BE2C (cell line): ENCODE measurements at places on chromosomes 7 and 10.

DNA sequence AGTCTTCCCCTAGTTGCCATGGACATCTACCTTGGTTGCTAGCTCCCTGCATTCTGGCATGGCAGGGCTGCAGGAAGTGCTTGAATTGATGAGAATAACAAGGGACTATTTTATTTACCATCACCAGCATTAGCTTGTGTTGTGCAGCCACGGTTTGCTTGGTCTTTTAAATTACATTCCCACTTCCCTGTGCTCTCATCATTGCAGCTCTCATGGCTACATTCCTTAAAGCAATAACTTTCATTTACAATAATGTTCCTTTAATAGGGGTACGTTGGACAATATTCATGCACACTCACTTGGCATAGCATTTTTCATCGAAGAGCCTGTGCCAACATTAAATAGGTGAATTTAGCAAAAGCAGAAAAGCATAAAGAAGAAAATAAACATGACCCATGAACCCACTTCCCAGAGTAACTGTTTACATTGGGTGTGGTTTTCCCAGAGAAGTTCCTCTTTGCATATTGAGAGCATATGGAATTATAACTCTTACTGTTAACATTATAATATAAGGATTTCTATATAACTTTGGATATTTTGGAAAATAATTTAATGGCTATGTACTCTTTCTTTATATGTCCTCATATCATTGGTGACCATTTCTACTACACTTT lies 113.2 kb upstream of the VWC2 start:
- no peak for DNase-seq

DNA sequence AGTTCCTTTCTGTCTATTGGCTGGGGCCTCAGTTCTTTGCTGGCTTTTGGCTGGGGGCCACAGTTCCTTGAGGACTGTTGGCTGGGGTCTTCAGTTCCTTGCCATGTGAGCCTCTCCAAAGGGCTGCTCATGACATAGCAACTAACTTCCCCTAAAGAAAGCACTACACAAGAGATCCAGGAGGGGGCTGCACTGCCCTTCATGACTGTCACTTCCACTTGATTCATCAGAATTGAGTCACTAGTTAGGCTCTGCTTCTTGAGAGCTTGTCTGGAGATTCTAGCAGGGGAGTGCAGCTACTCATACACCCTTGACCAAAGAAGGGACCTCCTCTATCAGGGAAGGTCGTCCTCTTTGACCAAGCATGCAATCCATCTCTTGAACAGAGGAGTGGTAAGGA lies 38.0 kb upstream of the MKX start:
- no peak for DNase-seq

DNA sequence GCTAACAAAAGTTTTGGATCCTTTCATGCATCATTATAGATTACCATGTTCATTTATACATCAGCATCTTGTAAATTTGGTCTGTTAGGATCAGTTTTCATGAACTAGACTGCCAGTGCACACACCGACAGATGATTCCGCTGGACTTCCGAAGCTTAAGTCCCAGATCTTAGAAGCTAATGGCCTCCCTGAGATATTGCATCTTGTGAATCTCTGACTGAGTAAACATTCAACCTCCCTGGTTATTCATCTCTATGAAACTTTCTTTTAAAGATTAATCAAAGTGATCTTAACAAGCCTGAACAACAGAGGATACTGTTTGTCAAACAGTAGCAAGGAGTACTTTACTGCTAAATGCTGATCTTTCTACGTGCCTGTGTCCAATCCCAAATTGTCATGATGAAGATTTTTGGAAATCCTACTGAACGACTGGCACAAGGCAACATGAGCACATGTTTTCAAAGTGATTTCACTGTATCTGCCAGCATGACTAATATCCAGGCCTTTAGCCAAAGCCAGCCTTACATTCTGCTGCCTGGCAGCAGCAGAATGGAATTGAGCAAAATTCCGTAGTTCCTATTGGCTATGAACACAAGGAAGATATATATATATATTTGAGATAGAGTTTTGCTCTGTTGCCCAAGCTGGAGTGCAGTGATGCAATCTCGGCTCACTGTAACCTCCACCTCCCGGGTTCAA lies 91.3 kb upstream of the ANK3 start:
- DNase-seq = peak; percentile 9

DNA sequence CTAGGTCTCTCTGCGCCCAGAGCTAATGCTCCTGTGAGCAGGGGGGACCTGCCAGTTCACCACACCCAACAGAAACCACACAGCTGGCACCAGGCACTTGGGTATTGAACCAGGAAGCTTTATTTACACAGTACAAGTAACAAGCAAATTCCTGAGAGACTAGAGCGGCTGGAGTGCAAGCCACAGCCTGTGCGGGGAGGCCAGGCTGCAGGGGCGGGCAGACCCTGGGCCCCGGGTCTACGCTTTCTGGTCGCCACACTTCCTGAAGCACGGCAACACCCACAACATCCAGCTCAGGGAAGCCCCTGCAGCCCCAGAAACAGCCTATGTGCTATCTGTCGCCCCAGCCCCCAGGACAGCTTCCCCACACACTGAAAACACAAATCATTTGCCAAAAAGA lies 125.0 kb downstream of the FAM53B start:
- DNase-seq = no peak

DNA sequence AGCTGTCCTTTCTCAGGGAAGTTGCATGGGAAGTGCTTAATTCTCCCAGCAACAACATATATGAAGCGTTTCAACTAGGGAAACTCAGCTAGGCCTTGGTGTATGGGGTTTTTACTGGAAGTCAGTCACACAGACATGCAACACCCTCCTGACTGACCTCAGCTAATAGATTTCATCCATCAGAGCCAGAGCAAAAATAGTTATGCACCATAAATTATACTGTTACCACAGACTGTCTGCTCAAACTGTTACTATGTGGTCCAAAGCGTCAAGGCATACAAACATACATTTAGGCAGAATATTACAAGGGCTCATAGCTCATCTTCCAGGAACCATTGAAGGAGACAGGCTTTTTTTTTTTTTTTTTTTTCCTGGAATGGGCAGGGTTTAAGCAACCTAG lies 417.9 kb downstream of the ANKRD7 start:
- DNase-seq = no peak

DNA sequence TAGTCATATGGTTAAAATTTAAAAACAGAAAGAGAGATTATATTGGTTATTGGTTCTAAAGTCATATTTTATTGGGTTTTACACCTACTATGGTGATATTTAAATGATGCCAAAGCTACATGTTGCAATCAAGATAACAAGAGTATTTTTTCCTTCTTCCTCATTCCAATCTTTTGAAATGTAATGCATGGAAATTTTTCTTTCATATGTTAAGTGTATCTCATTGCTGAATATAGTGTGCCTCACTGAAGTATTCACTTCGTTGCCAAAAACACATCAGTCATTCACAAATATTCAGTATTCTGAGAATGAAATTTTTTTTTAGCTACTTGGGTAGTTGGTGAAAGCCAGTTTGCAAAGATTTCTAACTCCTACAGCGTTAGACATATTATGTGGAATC lies 19.5 kb downstream of the HDAC9 start:
- no peak for DNase-seq

- DNase-seq = no peak
These were observed 3.6 kb upstream of the RARRES2 start for GRCh38 chr7:150345012-150345411.

DNA sequence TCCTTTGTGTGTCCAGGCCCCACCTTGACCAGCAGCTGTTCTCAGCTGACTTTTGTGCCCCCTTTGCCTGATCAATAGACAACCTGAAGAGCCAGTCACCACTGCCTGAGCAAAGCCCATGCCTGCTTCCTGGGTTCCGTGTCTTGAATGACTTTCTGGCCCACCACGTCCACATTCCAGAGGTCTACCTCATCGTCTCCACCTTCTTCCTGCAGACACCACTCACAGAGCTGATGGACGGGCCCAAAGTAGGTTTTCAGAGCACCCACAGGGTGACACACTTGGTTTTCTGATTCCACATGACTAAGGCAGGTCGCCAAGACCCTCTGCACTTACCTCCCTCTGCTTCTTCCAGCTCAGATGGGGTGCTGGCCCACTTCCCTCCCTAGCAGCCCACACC lies 126.8 kb downstream of the WDFY4 start:
- DNase-seq = no peak

DNA sequence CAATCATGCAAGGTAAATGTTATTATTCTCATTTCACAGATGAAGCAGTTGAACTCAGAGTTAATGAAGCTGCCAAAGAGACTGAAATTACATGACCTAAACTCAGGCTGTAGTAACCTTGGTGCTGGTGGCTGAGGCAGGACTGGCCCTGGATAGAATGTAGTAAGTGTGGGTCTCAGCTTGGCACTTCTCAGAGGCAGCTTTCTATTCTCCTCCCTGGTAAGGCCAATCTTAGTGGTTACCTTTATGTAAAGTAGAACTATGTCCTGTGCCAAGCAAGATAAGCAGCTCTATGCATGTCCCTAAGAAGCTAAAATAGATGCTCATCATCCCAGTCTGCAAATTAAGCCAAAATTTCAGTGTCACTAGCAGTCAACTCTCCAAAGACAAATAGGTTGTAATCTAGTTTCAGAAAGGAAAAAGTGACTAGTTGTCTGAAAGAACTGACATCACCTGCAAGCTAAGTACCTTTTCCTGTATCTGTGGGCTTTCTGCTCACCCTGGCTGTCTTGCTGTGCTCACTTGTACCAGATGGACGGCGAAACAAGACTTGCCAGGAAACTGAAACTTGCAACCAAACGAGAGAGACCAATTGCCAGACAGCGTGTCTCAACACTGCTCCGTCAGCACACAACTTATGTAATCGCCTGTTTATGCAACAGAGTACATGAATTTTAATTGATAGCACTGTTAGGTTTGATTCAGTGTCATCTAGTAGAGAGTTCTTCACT lies 43.7 kb downstream of the CH25H start:
- DNase-seq = no peak

- peak; percentile 69 for DNase-seq
These were observed 21.0 kb upstream of the GNA12 start for GRCh38 chr7:2864999-2865670.

GRCh38 chr10:102157224-102157623 lies 5.0 kb downstream of the NOLC1 start:
- no peak for DNase-seq
